ENCODE measurements at places on chromosomes 12 and 14.

- no peak for DNase-seq
These were observed 199.0 kb downstream of the BCL11B start for GRCh38 chr14:99072956-99073355.

DNA sequence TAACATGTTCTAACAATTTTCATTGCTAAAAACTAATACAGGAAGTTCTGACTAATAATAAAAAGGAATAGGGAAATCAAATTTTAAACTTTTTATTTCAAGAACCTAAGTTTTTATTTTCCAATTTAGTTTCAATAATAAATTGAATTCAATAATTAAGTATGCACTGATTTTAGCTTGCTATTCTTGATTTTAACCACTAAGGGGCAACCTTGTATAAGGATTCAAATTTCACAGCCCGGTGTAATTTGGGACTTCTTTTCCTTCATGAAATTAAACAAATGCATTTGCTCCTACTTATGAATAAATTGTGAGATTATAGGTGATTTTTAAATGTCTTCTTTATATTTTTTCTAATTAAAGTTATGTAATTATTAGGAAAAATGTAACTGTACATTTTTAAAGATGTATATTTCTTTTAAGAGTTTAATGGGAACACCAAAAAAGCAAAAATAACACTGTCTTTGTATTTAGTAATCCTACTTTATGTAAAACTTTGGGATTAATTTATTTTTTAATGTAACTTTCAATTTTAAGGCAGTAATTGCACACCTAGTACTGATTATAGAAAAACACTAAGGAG lies 241.4 kb upstream of the PDZRN4 start:
- no peak for DNase-seq

GRCh38 chr12:105559310-105559709 lies 228.8 kb downstream of the C12orf75 start:
- DNase-seq = no peak

GRCh38 chr14:74682169-74682952 lies 30.5 kb downstream of the AREL1 start:
- no peak for DNase-seq

GRCh38 chr12:131432532-131433260 lies 278.2 kb upstream of the SFSWAP start:
- no peak for DNase-seq

DNA sequence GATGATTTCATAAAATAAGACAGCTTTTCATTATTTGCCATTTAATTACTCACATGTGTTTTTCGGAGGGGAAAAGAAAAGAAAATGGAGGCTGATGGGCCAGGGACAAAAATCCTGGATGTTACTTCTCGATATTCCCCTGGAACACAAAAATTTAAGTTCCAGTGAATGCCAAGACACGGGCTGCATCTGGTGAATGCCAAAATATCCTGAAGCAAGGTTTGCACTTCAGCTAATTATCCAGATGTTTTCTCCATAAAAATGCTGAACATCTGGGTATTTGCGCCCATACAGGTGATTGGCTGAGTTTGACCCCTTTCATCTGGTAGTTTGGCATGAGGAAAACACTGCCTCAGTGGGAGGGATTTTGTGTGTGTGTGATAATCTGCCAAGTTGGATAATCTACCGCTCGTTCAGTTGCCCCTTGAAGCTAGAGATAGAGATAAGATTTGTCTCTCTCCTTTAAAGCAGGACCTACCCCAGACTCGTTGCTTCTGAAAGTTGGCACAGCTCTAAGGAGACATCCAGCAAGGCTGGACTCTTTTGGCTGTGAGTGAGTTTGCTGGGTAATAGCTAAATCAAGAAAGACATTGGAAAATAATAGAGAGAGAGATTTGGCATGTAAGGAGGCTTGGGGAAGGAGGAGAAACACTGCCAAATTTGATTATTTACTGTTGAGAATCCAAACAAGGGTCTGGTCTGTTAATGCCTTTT lies 390.0 kb downstream of the EGLN3 start:
- DNase-seq = no peak

DNA sequence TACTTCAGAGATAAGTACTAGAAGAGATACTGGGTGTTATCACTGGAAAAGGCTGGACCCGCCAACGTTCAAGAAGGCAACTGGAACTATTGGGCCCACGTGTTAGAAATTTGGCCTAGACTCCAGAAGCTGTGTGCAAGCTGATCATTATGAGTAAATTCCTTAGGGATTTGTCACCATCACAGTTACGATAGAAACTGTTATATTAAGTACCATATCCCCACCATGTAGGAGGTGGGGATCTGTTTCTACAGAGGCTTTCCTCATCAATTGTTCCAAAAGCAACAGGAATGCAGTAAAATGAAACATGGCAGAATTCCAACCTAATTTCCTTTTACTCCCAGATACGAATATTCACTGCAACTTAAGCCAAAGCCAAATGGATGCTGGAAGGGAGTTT lies 170.7 kb downstream of the NOVA1 start:
- no peak for DNase-seq

GRCh38 chr14:87898301-87898700 lies 94.7 kb downstream of the GALC start:
- no peak for DNase-seq

DNA sequence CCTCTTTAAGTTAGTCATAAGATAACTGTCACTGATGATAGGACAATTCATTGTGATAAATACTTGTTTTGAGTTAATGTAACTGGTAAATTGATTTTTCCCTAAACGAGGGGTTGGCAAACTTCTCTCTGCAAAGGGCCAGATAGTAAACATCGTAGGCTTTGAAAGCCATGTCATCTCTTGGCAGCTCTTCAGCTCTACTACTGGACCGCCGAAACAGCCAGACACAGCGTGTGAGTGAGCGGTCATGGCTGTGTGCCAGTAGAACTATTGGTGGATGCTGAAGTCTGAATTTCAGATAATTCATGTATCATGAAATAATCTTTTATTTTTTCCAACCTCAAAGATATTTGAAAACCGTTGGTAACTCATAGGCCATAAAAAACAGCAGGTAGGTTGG lies 9.9 kb downstream of the PIWIL1 start:
- DNase-seq = no peak

GRCh38 chr14:102544747-102545460 lies 35.3 kb upstream of the ANKRD9 start:
- DNase-seq = no peak

DNA sequence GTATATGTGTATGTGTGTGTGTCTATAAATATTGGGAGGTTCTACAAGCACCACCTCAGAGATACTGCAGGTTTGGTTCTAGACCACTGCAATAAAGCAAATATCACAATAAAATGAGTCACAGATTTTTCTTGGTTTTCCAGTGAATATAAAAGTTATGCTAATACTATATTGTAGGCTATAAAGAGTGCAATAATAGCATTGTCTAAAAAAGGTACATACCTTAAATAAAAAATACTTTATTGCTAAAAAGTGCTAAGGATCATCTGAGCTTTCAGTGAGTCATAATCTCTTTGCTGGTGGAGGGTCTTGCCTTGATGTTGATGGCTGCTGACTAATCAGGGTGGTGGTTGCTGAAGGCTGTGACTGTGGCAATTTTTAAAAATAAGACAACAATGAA lies 111.1 kb downstream of the VEZT start:
- no peak for DNase-seq

DNA sequence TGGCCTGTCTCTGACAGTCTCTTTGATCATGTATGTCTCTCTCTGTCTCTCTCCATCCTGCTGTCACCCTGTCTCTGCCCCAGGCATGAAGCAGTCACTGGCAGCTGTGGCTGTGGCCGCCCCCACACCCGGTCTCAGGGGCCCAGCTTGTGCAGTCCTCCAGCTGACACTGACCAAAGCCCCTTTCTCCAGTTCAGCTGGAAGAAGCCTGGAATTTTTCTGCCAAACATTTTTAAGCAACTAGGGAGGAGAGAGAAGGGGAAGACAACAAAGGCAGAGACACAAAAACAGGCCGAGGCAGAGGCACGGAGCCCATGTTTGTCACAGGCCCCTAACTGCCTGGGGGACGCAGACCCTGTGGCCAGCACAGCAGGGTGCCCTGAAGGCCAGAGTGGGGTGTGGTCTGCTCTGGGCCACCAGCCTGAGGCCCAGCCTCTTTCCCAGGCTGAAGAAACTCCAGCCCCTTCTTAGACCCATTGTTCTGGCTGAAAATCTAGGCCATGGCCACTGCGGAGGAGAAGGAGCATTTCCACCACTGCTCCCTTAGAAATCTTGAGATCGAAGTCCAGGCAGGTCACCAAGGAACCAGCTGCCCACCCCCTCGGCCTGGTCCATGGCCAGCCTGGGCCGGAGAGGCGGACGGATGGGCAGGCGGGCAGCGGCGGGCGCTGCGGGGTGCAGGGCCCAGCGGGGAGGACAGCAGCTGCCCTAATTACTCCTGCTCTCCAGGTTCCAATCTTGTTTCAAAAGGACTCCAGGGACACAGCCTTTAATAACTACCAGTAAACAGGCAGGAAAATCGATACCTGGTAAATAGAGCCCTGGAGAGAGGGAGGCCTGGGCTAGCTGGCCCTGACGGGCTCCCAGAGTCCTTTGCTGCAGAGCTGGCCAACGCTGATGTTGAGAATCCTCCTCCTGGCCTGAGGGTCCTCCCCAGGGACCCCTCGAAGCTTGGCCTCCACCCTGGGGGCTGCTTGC lies 14.9 kb downstream of the DTX1 start:
- no peak for DNase-seq

DNA sequence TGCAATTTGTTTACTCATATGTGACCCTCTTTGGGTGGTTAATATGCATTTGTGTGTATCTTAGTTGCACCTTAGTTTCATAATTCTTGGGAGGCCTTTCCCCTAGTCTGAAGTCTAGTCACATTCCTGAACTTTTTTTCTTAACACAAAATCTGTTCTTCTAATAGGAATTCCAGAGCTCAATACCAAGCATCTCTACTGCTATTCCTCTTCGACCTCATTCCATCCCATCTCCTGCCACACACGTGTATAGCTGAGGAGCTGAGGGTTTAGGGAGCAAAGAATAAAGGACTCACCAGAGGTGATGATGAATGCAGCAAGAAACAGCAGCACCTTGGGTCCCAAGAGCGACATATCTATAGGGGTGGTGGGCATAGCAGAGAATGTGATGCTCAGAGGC lies 875 bp downstream of the MFAP5 start:
- no peak for DNase-seq

DNA sequence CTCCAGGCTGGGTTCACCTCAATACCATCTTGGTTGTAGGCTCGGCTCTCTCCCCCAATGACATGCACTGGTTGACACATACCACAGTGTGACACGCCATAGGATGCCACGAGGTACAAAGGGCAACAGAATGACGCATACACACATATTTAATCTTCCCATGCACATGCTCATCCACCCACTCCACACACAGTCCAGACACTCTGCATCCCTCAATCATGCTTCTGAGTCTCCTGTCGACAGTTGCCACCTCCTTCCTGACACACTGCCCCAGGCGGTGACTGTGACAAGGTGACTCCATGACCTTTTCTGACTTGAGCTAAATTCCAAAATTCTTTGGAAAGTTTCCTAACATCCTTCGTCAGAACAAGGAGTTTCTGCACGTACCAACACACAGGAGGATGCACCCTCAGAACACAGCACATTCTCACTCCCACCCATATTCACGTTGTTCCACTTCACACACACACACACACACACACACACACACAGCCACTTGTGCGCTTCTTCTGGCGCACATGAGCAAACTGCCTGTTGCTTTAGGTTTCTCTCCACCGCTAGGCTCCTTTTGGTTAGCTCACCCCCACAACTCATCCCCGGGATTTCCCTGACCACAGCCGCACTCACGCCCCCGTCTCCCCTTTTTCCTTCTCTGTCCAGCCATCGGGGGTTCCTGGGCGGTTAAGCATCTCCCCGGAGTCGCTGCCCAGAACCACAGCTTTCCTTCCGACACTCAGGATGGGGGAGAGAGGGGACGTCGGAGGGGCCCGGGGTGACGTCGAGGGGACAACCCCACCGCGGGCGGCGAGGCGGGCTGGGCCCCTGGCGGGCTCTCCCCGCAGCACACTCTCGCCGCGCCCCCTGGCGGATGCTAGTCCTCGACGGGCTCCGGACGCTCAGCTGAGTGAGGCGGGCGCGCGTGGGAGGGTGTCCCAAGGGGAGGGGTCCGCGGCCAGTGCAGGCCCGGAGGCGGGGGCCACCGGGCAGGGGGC lies 536 bp upstream of the WNT1 start:
- DNase-seq = peak; percentile 93

GRCh38 chr14:89399157-89399556 lies 17.9 kb downstream of the FOXN3 start:
- no peak for DNase-seq

- DNase-seq = peak; percentile 32
These were observed 8.5 kb upstream of the LTBP2 start for GRCh38 chr14:74620497-74620921.

GRCh38 chr12:6140651-6141447 lies 16.4 kb upstream of the VWF start:
- no peak for DNase-seq

GRCh38 chr14:105450864-105451720 lies 23.5 kb upstream of the CRIP2 start:
- no peak for DNase-seq

GRCh38 chr12:77745624-77746023 lies 85.1 kb upstream of the NAV3 start:
- no peak for DNase-seq

DNA sequence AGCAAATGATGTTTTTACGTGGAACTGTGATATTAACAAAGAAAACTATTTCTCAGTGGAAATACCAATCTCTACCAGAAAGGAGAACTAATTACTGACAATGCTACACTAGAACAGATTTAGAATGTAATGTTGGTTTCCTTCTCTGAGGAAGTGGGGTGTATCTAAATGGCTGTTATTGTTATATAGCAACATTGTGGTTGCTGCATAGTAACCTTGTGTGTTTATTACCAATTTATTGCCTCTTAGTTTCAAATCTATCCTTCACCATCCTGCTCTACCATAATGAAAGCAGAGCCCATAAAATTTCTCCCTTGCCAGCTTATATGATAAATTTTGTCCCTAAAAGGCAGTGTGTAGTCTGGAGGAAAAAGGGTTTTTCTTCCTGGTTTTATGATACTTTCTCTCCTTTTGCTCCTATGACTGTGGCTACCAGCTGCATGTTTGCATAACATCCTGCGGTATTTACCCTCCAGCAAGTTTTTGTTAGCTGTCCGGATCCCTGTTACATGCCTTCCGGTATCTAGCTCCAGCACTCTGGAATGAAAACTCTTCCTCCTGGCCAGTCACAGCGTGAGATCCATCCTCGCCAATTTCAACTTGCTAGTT lies 5.7 kb upstream of the KLRK1 start:
- no peak for DNase-seq

- DNase-seq = peak; percentile 69
These were observed 30.2 kb downstream of the PEX5 start for GRCh38 chr12:7219599-7220243.

DNA sequence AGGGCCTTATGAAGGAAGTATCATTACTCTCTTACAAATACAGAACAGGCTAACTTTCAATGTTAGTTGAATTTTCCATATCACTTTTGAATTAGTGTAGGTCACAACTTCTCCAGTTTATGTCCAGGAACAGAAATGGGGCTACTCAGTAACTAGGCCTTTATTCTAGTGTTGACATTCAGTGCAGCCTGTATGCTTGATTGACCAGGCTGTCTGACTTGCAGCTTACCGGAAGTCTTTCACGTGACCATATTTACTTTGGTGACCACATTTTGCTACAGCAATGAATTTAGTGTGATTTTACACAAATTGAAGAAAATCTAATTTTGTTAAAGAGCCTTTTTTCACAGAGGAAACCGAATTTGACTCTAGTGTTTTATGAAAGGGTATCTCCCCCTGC lies 12.4 kb downstream of the MTERF2 start:
- no peak for DNase-seq
